ENCODE measurements at places on chromosomes 5 and 9.

- no peak for DNase-seq
Observed at GRCh38 chr9:90858457-90858901, 56.9 kb downstream of the SYK start.

DNA sequence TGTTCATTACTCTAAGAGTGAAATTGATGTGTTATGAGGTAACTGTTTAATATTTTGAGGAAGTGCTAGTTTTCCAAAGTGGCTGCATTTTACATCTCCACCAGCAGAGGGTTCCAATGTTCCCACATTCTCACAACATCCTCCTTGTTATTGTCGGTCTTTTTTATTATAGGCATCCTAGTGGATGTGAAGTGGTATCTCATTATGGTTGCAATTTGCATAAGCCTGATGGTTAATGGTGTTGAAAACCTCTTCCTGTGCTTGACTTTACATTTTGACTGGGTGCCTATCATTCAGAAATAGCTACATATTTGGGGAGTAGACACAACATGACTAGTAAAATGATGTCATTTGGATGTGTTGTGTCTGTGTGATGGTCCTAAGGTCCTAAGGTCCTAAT lies 143.6 kb downstream of the MRPS30 start:
- peak; percentile 29 for DNase-seq

DNA sequence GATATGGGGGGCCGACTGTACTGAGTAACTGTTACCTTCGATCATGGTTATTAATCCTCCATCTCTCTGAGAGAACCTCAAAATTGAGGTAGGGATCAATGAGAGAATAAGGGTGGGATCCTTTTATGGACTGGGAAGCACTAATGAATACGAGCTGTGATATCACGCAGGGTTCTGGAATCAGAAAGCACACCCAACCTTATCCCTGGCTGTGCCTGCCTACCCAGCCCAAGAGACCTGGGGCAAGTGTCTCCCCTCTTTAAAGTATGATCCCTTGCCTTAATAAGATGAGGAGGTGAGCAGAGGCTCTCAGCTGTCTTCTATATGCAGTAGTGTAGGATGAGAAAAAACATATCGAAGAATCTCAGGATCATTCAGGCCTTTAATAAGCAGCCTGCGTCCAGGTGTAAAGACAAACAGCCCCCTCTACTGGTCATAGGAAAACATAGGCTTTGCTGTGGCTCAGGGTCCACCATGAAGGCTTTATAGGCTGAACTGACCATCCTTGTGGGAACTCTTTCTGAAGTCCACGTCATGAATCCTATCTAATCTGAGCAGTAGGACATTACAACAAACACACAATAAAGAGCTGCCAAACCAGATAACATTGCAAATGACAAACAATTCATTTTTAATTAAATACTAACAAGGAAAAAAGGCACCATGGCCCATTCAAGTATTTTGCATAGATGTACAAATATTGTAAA lies 16.8 kb downstream of the NIPAL4 start:
- DNase-seq: peak; percentile 79

GRCh38 chr5:52920929-52921328 lies 68.2 kb upstream of the ITGA2 start:
- DNase-seq: no peak
